ENCODE measurements at places on chromosomes 2 and 18.

DNA sequence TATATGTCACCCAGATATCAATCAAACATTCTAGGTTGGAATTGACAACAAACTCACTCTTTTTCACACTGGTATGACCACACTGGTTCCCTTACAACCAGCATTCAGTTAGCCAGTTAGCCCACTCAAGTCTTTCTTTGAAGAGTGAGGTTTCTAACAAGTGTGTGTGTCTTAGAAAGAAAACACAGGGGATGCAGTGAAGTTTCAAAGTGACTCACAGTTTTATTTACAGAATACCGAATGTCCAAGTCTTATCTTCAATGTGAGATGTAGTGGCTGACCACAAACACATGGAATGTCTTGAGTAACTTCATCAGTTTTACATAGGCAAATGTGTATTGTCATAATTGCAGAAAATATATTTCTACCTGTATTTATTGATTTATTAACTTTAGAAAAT lies 274.7 kb upstream of the HNMT start:
- no peak for DNase-seq

GRCh38 chr2:163565192-163565591 lies 170.6 kb downstream of the FIGN start:
- no peak for DNase-seq

DNA sequence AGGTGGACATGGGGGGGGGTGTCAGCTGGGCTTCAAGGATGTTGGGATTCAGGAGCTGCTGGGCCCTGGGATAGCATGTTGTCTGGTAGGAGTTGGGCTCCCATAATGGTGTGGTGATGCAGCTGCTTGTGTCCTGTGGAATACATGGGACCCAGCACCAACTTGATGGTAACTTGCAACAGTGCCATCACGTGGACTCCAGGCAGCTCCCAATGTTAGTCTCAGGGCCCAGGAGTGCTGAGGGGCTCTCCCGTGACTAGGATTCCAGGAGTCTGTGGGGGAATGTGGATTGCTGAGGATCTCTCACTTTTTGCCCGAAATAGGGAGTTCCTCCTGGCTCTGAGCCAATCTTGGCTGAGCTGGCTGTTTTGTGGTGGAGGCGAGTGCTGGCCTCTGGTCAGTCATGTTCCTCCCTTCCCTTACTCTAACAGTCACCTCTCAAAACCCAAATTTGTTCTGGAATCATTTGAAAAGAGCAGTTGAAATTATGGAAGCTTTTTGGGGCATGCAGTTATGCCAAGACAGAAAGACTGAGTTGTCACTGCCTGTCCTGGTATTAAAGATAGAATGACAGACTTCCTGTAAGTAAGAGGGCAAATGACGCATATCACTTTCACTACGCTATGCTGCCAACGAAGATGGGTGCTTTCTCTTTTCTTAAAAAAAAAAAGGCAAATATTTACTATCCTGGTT lies 607.1 kb downstream of the ADCYAP1 start:
- no peak for DNase-seq

GRCh38 chr2:144461308-144461766 lies 58.6 kb downstream of the ZEB2 start:
- DNase-seq: no peak

GRCh38 chr18:2354292-2354691 lies 217.0 kb downstream of the METTL4 start:
- DNase-seq: no peak

- no peak for DNase-seq
Measured at GRCh38 chr2:126898636-126899035, at the start of gene TEX51. TEX51 (plus strand) TSS chr2:126898890; CDS start chr2:126898919, 29 bp downstream.

DNA sequence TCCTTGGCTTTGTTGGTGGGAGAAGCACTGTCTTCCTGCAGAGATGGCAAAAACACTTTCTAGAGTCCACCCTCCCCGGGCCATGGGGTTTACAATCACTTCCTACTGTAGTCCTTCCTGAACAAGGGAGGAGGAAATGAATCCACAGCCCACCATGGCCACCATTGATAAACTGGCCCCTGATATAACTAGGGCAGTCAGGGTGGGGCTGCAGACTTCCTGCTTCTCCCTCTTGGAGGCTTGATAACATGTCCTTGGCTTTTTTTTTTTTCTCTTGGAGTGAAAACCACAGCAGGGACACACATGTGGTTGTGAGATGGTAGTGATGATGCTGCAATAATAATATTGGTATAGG lies 437.8 kb downstream of the ZNF521 start:
- no peak for DNase-seq

- no peak for DNase-seq
Measured at GRCh38 chr18:67514901-67515540, 1.5 kb downstream of the DSEL start.
